ENCODE measurements at places on chromosomes 11 and 22.

- no peak for DNase-seq
These were observed 41.1 kb downstream of the PHF21B start for GRCh38 chr22:44968736-44969135.

- no peak for DNase-seq
These were observed 607.4 kb downstream of the NTM start for GRCh38 chr11:131977854-131978253.

- no peak for DNase-seq
These were observed 115.8 kb upstream of the THY1 start for GRCh38 chr11:119538753-119539152.

DNA sequence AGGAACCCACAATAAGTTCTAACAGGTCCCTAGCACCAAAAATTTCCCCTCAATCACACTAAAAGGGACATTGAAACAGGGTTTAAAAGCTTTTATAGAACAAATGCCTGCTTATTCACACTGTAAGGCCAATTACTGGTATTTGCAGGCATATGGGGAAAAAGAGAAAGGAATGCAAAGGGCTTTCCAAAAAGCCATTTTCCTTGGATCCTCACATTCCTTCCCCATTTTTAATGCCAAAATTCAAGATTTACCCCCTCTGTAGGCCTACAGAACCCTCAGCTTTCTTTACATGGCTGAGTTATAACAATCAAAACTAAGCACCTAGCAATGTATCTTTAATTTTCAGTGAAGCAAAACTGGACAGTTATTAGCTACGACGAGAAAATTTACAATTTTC is 102.0 kb downstream of the SBF2 start:
- no peak for DNase-seq

DNA sequence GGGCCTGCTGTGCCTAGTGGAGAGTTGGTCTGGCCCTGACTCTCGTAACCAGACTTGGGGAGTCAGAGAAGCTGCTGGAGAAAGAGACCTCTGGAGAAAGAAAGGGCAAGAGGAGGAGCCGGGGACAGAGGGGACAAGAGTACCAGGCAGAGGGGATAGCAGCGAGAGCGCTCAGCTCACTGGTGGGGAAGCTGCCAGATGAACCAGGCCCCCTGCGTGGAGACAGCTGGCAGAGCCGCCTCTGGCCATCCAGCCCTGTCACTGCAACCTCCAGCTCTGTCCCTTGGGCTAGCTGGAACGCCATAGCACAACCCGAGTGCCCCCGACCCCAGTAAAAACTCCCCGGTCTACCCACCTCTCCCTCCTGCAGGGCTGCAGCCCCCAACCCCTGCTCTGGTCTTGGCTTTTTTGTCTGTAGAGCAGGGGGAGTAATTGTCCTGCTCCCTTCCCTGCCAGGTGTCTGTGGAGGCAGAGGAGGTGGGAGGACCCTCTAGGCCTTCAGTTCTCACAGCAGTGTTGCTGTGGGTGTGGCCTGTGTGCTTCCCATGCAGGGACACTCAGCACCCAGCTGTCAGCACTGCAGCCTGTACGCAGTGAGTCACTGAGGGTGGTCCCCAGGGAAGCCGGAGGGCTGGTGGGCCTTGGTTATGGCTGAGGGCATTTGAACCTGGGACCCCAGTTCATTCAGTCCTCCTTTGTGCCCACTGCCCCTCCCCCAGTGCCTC is 4.8 kb upstream of the SUN2 start:
- DNase-seq: peak; percentile 27

GRCh38 chr11:117818041-117818873 is 6.3 kb downstream of the FXYD2 start:
- no peak for DNase-seq

DNA sequence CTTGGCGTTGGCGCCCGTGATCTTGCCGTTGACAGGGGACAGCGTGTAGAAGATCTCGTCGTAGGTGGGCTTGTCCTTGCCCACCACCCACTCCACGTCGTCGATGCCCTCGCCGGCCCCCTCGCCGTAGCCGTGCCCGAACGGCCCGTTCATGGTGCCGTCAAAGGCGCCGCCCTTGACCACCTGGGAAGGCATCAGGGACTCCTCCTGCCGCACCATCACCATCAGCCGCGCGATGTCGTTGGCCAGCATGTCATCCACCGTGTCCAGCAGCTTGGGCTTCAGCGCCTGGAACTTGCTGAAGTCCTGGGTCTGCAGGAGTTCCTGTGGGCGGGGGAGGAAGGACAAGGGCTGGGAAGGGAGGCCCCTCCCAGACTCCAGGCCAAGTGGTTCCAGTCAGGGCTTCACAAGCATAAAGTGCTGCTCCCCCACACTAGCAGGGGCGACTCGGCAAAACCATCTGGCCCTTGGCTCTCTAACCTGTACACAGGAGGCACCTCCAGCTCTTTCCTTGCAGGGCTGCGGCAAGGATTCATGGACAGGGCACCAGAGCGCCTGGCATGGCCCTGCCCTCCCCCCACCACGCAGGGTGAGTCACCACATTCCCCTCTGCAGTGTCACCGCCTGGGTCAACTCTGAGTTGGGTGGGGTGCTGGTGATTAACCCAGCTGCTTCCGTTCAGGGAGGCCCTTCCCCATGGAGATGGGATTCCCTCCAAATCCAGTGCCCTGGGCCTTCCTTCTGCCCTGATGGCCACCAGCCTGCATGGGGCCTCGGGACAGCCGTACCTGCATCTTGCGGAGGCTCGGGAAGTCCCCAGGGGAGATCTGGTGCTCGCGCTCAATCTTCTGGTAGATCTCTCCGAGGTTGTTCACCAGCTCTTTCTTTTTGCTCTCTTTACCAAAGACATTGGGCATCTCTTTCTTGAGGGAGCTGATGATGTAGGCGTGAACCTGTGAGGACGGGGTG is 10.4 kb upstream of the CDC42BPG start:
- DNase-seq: no peak

GRCh38 chr11:75786101-75786736 is 17.6 kb downstream of the DGAT2 start:
- no peak for DNase-seq

DNA sequence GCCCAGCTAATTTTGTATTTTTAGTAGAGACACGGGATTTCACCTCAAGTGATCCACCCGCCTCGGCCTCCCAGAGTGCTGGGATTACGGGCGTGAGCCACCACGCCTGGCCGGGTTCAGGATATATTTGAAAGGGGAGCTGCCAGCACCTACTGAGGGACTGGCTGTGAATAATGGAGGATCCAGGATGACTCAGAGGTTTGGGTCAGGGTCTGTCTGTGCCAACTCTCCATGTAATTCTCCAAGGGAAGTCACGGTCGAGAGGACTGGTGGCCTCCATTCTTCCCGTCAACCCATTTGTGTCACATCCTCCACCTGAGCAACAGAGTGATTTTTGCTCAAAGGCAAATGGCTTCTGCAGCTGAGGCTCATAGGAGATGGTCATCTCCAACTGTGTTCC is 3.6 kb upstream of the ARRB1 start:
- no peak for DNase-seq

DNA sequence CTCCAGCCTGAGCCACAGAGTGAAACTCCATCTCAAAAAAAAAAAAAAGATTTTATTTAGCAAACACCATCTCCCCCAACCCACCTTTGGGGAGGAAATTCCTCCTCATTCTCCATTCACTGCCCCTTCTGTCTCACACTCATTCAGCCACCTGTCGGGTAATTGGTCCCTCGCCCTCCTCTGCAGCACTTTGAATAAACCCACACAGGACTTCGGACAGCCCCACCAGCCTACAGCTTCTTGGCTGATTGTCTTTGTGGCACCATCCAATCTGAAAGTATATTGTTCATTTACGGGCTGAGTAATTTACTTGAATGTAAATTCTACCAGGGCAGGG is 7.5 kb upstream of the GGA1 start:
- DNase-seq: no peak

- no peak for DNase-seq
These were observed 17.9 kb downstream of the IFITM10 start for GRCh38 chr11:1732418-1733008.

DNA sequence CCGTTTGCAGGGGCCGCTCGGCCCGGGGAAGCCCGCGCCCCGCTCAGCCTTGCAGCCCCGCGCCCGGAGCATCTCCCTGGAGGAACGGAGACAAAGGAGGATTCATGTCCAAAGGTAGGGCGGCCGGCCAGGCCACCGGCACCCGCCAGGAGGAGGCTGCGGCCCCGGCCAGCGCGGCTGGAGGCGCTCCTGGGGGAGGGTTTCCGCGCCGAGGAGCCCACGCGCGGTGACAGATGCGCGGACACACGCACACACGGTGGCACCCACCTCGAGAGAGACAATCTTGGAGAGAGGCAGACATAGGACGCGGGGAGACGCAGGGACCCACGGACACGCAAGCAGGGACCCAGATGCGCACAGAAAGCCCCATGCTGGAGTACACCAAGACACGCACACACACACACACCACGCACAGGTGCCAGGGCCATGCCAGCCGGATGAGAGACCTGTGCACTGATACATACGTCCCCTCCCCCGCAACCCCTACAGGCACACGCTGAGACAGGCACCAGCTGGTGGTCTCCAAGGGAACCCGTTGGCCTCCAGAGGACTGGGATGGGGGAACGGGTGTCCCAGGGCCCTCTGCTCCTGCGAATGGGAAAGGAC is 7.8 kb downstream of the SEPTIN3 start:
- DNase-seq: peak; percentile 48

- no peak for DNase-seq
These were observed 237.3 kb upstream of the NCAM1 start for GRCh38 chr11:112723676-112724495.

GRCh38 chr22:20130731-20131596 is 640 bp upstream of the ZDHHC8 start:
- peak; percentile 86 for DNase-seq

GRCh38 chr11:12499071-12499470 is 121.7 kb downstream of the PARVA start:
- DNase-seq: no peak

All from B cell (primary cell).